ENCODE measurements at places on chromosomes 5 and 9.

GRCh38 chr9:129895376-129896268 lies 60.4 kb downstream of the USP20 start:
- no peak for DNase-seq

- DNase-seq, result no peak
These were observed 70.8 kb downstream of the ERAP1 start for GRCh38 chr5:96736937-96737336.

- no peak for DNase-seq
These were observed 34.0 kb upstream of the SLC28A3 start for GRCh38 chr9:84374516-84374915.

DNA sequence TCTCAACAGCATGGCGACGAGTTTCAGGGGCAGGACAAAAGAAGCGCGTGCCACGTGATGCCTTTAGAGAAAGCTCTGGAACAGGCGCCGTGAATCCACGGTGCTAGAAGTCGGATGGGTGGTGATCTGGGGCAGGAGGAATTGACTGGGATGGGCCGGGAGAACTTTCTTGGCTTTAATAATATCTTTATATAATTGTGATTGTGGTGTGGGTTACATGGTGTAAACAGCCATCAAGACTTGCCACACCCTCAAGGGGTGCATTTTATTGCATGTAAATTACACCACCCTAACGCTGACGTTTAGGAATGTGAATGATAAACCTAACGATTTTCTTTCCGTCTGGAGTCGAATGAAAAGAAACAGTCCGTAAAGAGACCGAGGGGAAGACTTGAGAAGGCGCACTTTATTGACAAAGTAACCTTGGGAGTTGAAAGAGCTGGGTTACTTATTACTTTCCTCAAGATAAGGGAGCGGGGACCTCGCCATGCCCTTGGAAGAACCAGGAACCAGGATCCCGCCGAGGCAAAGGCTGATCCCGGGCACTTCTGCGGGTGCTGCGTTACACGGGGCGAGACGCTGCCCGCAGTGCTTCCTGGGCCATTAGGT lies 8.5 kb downstream of the NRARP start:
- no peak for DNase-seq

GRCh38 chr5:74640450-74640953 lies at the start of gene ENC1:
ENC1 (minus strand) TSS chr5:74640728; CDS start chr5:74636485, 4,243 bp downstream.
- peak; percentile 71 for DNase-seq

DNA sequence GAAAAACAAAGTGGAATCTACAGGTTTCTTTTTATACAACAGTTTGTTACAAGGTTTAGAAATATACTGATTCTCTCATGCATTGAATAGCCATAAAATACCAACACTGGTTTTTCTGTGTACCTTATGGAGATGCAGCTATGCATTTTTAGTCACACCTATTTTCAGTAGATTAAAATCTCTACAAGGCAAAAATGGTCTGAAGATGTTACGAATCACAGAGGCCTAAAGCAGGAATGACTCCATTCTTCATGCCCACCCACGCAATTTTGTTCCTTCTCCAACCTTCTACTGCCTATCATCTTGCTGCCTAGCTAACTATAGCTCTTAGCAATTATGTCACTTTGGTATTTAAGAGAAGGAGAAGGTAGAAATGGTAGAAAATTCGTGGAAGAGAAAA lies 9.9 kb downstream of the PLK2 start:
- no peak for DNase-seq

DNA sequence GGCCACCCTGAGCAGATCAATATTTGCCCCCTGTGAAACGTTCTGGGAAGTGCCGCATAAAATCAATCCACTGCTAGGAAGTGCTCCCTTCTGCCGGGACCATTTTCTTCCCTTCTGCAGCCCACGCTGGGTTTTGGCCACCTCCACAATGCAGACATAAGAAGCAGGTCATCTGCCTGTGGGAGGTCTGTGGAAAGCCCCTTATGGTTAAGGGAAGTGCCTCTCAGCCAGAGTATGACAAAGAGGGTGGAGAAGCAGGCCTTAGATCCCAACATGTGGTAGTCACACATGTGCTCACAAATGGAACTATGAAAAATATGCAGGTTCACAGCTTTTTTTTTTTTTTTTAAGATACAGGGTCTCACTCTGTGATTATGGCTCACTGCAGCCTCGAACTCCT lies 82.8 kb downstream of the SLC1A3 start:
- DNase-seq, result no peak

- peak; percentile 12 for DNase-seq
These were observed 124.4 kb downstream of the RFX3 start for GRCh38 chr9:3401221-3401954.

DNA sequence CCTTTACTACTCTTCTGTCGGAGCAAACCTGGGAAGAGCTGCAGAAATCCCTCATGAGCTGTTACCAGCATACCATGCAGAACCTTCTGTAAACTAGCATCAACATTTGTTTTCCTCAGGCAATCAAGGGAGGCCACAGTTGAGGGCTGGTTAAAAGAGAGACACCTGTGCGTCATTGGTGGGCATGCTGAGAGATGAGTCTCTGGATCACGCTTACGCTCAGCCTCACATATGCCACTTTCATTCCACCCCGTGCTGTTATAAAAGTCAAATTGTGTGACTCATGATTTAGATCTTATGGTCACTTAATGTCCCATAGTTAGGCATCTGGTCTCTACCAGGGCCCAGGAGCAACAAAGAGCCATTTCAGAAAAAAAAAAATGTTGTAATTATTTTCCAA lies 18.1 kb upstream of the ICE1 start:
- no peak for DNase-seq

DNA sequence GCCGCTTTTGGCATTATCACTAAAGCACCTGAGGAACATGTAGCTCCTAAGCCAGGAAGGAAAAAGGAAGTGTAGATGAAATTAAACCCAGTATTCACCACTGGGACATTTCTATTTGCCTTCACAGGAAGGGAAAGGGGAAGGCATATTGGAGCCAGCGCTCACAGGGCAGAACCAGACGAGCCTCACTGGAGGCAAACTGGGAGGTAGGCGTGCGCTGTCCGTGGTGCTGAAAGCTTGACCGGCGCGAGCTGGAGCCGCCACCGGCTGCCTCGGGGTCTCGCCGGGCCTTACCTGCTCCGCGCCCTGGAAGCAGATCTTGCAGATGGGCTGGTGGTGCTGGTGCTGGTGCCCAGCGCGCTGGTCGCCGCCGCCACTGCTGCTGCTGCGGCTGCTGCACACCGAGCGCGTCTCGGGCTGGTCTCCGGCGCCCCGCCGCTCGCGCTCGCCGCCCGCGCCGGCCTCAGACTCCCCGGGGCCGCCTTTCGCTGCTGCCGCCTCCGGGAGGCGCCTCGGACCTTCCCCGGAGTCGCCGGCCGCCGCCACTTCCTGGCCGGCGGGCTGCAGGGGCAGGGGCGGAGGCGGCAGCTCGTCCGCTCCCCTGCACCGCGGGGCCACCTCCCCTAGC lies 732 bp downstream of the MARCHF11 start:
- no peak for DNase-seq

GRCh38 chr5:82396871-82397514 lies 118.8 kb upstream of the RPS23 start:
- DNase-seq, result no peak

GRCh38 chr5:114859438-114859735 lies 310.3 kb downstream of the TRIM36 start:
- no peak for DNase-seq

GRCh38 chr5:176740131-176740701 lies 70.1 kb upstream of the UNC5A start:
- no peak for DNase-seq

DNA sequence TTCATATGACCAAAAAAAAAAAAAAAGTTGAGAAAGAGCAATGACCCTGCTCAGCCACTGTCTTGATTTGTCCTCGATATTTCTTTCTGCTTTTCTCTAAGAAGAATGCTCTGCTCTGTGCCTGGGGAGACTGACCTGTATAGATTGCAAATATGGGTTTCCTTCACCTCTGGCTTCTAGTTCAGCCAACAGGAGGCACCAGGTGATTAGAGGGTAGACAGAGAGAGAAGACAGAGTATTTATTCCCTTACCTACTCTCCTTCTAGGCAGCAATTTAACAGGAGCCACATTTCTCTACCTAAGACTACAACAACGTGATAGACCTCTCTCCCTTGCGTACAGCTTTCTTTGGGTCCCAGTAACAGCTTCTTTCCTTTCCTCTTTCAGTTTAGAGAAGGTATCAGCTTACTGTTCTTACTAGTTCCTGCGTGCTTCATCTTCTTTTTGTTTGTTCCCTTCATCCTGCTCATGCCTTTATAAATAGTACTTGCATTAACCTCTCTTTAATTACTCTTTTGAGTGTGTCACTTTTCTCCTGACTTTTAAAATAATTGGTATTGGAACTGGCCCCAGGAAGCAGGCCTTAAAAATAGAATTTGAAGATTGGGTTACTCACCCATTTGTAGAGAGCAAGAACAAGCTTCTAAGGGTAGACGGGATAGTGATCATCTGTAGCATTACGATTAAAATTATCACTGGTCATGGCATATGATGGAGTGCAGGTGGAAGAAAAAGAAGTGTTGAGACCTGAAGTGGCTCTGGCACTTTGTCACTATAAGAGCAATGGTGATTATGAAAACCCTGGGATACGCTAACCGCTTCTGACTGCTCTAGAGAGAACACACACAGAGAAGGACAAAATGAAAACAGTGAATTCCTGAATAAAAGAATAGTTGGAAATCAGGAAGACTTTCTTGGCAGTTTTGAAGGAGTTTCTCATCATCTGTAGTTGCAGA lies 161.2 kb upstream of the FSTL4 start:
- no peak for DNase-seq

GRCh38 chr9:91515074-91515687 lies 91.5 kb upstream of the NFIL3 start:
- no peak for DNase-seq

- no peak for DNase-seq
These were observed 308.8 kb downstream of the EFNA5 start for GRCh38 chr5:107361945-107362344.

DNA sequence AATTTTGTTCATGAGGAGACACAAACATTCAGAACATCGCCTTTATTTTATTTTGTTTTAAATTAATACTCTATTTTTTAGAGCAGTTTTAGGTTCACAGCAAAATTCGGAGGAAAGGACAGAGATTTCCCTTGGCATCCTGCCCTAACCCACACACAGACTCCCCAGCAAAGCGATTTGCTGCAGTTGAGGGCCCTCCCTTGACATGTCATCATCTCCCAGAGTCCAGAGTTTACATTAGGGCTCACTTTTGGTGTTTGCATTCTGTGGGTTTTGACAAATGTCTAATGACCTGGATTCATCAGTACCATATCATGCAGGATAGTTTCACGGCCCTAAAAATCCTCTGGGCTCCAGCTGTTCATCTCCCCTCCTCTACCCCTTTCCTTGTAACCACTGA lies 33.6 kb upstream of the COL5A1 start:
- no peak for DNase-seq

DNA sequence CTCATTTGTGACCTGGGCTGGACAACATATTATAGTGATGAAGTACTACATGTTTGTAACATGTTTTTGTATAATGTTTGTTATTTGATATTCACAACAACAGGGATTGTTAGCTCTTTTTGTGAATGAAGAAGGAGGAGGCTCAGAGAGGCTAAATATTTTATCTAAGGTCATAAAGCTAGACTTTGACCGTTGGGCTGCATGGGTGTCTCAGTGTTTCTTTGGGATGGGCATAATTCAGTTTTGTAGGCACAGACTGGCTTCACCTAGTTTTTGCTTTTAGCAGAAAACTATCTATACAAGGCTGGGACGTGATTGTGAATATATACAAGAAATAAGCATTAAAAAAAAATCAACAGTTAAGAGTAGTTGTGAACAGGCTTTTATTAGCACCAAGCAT lies 15.0 kb upstream of the GNG10 start:
- no peak for DNase-seq

GRCh38 chr9:6956879-6957278 lies 199.1 kb downstream of the KDM4C start:
- no peak for DNase-seq

- no peak for DNase-seq
These were observed 17.8 kb downstream of the C9orf85 start for GRCh38 chr9:71929223-71929622.

DNA sequence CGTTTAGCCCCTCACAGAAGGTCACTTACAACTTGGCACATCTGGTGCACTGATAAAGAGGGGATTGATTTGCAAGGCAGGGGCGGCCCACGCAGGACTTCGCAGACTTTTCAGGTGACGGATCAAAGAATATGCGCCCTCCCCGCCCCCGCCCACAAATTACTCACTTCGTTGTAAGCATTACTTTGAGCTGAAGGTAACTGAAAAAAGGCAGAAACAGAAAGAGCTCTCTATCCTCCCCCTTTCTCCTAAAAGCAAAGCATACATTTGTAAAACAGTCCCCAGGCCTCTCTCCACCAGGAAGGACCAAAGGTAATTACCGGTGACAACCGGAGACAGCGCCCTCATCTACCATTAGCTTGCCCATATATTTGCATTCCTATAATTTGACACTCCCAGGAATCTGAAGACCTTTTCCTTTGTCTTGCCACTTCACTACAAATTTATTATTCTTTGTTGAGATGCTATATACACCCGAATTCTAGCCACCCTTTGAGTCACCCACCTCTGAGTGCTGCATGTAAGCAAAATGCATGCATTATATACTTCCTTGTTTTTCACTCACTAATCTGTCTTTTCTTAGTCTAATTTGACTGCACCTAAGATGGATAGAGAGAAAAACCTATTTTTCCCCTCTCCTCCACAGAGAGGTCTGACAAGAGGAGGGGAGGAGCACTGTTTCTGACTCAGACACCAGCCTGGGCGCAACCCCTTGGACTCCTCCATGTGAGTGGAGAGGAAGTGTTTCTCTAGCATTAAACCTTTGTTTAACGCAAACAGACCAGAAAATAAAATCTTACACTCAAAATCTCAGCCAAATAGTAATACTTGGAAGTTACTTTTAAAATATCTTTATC lies 74.7 kb upstream of the SPIN1 start:
- DNase-seq, result no peak

DNA sequence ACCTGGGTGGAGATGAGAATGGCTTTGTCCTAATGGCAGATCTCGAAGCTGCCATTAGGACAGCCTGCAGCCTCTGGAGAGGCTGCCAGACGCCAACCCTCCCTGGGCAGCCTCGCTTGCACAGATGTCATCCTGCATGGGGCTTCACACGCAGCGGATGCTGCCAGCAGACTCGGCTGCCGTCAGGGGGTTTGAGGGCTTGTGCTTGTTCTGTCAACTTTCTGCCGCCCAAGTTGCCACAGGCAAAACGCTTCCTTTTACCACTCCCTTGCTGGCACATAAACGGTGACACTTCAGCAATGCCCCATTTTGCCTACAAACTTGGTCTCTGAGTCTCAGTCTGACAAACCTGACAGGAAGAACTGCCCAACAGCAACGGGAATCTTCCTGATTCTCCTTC lies 24.7 kb downstream of the DAP start:
- DNase-seq, result no peak

- no peak for DNase-seq
These were observed 694.8 kb downstream of the SEMA5A start for GRCh38 chr5:8851101-8851500.

DNA sequence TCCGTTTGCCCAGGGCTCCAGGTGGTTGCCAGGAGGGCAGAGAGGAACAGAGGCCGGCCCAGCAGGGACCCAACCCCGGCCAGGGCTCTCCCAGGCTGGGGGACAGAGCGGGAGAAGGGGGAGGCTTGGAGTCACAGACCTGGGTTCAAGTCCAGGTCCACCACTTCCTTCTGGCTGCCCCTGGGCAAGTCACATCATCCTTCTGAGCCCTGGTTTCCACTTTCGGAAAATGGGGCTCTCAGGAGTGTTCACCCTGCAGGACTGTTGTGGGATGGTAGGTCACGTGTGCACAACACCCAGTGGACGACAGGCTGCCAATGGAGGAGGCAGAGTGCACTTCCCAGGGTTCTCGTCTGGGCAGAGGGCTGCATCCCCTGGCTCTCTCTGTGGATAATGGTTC lies 245.4 kb downstream of the PBX3 start:
- no peak for DNase-seq

GRCh38 chr5:68215898-68216244 lies 315 bp downstream of the PIK3R1 start:
- DNase-seq, result peak; percentile 79

All from NCI-H187 treated with DMSO at 0.1 percent for 48 hours (cell line).